ENCODE measurements at places on chromosomes 3 and 15. TPM values are rescaled to one million over a fixed set of nuclear protein-coding genes. Genes with fewer than 3 reads are reported as not detected.

GRCh38 chr3:9536212-9536611 lies 17.4 kb downstream of the LHFPL4 start:
- no peak for DNase-seq

- no peak for DNase-seq
These were observed 169.2 kb downstream of the ROBO1 start for GRCh38 chr3:79598594-79598993.

The CD47 gene
- 356 TPM for total RNA-seq

- peak; percentile 54 for DNase-seq
These were observed 44.0 kb downstream of the PSMD6 start for GRCh38 chr3:63979093-63979885.

DNA sequence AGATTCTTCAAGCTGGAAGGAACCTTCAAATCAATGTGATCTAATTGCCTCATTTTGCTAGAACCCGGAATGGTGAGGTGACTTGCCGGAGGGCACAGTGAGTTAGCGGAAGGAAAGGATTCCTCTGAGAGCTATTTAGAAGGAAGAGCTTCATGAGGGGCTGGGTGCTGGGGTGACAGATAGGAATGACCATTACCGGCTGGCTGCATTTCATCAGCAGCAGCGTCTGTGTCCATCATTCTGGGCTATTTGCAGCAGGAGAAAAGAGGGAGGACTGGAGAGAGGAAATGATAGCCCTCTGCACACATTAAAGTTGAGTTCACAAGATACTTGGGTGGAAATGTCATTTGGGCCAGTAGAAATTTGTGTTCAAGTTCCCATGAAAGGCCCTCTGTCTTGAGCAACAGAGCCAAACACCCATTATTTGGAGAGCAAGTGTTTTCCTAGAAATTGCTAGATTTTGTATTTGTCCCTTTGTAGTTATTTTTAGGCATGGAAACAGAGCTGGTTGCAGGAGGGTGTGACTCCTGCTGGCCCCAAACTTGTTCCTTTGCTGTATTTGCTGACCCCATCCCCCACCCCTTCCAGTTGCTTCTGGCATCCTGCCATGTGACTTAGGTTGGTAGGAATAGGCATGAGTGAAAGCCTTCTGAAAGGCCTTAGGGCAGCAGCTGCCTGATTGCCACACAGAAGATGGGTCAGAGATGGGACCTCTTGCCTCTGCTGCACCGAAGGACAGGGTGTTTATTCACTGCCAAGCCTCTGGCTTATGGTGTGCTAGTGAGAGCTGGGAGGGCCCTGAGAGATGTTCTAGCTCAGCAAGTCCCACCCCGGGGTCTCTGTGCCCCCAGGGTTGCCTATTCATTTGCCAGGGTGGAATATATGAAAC lies 87.5 kb upstream of the PLXNA1 start:
- DNase-seq, result peak; percentile 30

The MINDY2 gene
- 23.5 TPM for total RNA-seq

All from left lung (tissue), 14 donors.